Suppressor macrophage treated with lipopolysaccharide for 1 hour (primary cell): ENCODE measurements at places on chromosomes 5 and 9.

- peak; percentile 71 for DNase-seq
These were observed 4.9 kb upstream of the HRH2 start for GRCh38 chr5:175652741-175653663.

- peak; percentile 29 for DNase-seq
These were observed 35.8 kb downstream of the VLDLR start for GRCh38 chr9:2657427-2657826.

- DNase-seq = no peak
These were observed 19.2 kb downstream of the FAM240B start for GRCh38 chr9:38700695-38701094.

- peak; percentile 84 for DNase-seq
These were observed 61.5 kb downstream of the NR3C1 start for GRCh38 chr5:143341807-143342570.

GRCh38 chr5:50655067-50655809 is 11.2 kb upstream of the PARP8 start:
- no peak for DNase-seq

DNA sequence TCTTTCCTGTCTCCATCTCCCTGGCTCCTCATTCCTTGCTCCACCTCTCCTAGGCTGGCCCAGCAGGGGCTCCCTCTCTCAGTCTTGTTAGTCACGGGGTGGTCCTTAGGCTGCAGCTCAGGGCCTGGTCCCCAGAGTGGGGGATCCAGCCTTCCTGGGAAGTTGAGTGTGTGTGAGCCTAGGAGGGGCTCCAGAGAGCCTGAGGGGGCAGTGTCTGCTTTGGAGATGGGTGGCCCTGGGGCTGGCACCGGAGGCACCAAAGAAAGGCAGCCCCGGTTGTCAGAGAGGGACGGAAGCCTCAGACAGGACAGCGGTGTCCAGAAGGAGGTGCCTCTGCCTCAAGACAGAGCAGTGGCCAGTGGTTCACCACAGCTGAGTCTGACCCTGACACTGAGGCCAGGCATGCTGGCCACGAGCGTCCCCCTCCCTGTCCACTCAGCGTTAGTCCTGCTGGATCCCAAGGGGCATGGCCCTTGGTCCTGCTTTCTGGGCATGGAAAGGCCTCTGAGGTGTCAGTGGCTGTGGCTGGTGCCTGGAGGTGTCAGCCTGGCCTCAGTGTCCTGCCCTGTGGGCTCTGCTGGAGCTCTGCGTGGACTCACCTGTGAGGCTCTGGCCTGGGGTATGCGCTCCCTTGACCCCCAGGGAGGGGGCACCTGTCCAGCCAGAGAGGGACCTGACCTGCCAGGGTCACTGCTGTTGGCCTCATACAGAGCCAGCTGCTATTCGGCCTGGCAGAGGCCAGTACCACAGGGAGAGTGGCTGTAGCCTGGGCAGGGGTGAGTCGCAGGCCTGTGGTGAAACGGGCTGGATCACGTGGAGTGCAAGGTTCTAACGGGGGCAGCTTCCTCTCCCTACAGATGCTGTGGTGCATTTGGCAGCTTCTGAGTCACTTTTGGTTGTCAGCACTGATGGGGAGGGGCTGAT is 130.6 kb downstream of the CACNA1B start:
- no peak for DNase-seq

- DNase-seq = no peak
These were observed 92.6 kb downstream of the OSMR start for GRCh38 chr5:38938424-38938823.

GRCh38 chr5:1724822-1725602 is 74.6 kb downstream of the MRPL36 start:
- DNase-seq = no peak

- peak; percentile 46 for DNase-seq
These were observed 621 bp downstream of the SEC16A start for GRCh38 chr9:136482046-136482792.

DNA sequence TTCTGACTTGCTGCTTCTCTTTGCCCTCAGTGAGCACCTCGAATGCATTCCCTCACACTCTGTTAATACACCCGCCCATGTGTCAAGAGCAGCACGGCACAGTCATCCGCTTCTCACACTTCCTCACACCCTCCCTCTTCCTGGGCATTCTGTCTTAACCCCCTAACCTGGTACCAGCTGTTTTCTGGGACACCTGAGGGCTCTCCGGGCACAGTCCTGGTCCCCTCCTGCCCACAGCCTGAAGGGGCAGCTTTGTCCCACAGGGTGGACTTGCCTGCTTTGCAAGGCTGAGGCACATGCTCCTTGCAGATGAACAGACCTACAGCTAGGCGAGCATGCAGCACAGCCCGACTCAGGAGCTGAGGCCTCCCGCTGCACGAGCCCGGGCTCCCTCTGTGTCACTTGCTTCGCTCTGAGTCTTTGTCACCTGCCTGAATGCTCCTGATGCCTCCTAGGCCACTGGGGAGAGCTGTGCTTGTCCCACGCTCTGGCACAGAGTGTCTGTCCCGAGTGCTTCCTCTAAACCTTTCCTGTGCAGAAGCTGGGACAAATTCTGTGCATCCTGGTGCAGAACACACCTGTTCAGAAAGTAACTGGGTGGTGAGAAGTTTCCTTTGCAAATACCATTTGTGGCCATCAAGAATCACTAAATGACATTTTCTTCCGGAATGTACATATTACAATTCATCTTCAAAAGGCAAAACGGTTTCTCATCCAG is 47.8 kb downstream of the AHRR start:
- peak; percentile 54 for DNase-seq

- no peak for DNase-seq
These were observed 105.8 kb downstream of the EFNA5 start for GRCh38 chr5:107564931-107565372.

GRCh38 chr9:4259489-4259888 is 40.4 kb downstream of the GLIS3 start:
- no peak for DNase-seq

- no peak for DNase-seq
These were observed 166.4 kb downstream of the PRR16 start for GRCh38 chr5:120630550-120630949.

DNA sequence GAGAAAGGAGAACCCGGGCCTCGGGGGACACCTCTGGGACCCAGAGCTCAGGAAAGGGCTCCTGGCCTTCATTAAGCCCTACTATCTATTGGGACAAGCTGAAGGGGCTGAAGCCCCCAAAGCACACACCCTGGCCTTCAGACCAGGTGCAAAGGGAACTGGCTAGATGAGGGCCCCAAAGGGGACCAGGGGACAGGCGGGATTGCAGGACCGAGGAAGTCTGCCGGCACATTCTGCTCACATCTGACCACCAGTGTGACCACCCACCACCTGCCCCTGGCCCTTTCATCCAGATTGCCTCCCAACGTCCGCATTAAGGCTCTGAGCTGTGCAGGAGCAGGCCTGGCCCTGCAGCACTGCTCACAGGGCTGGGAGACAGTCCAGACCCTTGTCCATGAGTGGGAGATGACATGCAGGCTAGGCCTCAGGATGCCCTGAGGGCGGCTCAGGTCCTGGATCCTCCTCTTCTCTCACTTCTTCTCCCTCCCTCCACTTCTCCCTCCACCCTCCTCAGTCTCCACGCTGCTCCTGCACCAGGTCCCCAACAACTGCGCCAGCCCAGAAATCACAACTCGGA is 19.2 kb downstream of the PSD2 start:
- no peak for DNase-seq

DNA sequence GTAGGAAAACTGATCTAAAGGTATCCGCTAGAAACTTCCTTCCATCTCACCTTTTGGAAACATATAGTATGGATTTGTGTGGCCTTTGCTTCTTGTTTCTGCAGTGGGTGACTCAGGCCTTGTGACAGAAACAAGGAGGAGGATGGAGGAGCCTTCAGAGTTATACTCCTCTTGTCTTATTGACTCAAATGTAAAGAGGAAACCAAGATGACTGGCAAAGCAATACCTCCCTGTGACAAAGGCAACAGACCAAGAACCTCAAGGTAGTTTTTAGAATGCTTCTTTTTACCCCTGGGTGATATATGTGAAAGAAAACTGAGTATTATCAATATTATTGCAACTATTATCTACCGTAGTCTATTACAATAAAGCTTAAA is 123.3 kb upstream of the SLIT3 start:
- DNase-seq = no peak

GRCh38 chr9:127977009-127977883 is 3.5 kb downstream of the EEIG1 start:
- peak; percentile 47 for DNase-seq

- DNase-seq = no peak
These were observed 7.6 kb downstream of the SLC1A1 start for GRCh38 chr9:4497855-4498254.

DNA sequence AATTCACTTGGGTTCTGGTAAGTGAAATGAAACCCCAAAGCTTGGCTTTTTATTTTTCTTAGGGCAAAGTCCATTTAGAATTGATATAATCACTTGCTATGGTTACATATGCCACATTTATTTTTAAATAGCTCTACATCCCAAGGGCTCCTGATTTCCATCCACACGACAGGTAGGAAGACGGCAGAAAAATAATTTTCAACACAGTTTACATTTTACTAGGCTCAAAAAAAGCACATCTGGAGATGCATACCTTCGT is 95.0 kb upstream of the EFNA5 start:
- DNase-seq = no peak

DNA sequence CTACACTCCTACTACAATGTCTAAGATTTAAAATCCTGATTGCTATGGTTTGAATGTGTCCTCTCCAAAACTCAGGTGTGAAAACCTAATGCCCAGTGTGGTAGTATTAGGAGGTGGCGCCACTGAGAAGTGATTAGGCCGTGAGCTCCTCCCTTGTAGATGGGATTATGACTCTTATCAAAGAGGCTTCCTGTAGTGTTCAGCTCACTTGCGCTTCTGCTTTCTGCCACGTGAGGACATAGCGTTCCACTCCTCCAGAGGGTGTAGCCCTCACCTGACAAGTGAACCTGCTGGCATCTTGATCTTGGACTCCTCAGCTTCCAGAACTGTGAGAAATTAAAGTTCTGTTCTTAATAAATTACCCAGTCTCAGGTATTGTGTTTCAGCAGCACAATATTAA is 33.0 kb upstream of the WHRN start:
- no peak for DNase-seq

DNA sequence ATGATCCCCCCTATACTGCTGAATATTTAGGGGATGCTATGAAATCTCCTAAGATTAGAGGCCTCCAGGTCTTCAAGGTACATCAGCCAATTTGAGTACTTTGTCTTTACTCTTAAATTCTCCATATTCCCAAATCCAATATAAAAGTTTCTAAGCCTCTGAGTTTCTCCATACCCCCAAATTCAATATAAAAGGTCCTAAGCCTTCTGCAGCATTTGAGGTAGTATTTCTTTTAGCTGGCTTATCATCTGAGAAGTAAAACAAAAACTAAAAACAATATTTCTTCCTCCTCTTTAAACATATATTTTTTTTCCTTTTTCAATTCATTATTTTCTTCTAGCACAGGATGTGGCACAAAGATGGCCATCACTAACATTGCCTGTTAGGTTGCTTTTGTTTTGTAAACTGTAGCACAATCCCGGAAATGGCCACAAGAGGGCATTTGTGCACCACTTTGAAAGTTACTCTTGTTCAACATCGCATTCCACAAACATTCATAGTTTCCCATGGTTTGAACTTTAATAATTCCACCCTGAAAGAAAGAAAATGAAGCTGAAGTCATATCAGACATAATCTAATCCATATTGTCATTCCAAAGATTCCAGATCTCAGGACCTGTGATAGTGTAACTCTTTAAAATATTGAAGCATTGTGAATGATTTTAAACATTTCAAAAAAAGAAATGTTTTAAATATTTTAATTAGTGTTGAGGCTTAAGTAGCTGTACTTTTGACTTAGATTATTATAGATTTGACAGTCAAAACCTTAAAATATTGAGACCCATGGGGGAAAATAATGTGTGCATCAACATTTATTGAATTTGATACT is 21.0 kb upstream of the SCGB3A2 start:
- peak; percentile 77 for DNase-seq

DNA sequence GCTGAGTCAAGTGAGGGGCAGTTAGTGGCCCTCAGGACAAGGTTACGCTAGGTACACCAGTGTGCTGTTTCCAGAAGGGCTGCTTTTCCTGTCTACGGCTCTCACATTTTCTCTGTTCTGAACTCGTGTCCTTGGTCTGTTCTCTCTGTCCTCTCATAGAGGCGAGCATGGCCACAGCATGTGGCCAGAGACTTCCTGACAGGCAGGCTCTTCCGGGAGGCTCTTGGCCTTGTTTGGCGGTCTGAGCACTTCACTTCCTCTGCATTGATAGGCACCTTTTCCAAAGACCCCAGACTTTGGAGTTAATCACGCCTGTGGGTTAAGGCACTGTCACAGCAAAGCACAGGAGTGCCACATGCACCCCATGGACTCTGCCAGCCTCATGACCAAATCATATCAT is 1.2 kb downstream of the CKMT2 start:
- DNase-seq = no peak

DNA sequence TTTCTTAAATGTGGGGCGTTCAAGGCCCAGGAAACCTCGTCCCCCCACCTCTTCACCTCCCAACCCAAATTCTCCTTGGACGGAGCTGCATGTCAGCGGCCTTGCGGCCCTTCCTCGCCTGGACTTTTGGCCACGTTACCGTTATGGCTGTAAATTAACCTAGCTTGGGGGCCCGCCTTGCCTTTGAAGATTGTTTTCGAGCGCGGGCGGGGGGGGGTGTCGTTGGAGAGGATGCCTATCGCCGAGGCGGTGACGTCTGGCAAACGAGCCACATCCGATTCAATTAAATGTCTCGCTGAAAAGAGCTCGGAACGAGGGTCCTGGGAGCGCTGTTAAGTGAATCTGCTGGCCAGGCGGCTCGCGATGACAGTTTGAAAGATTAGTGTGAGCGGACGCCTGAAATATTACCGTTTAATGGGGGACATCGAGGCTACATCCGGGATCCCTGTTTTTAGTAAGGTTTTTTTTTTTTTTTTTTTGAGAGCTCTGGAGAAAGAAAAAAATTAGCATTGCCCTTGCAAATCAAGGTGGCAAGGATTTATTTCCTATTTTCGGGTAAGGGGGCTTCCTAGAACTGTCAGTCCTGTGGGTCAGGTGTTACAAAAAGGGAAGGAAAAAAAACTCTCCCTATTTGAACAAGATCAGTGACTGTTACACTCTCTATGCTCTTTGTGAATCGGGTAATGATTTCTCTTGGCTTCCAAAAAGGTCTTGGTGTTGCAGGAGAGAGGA is 2.3 kb upstream of the NKX2-5 start:
- DNase-seq = no peak

DNA sequence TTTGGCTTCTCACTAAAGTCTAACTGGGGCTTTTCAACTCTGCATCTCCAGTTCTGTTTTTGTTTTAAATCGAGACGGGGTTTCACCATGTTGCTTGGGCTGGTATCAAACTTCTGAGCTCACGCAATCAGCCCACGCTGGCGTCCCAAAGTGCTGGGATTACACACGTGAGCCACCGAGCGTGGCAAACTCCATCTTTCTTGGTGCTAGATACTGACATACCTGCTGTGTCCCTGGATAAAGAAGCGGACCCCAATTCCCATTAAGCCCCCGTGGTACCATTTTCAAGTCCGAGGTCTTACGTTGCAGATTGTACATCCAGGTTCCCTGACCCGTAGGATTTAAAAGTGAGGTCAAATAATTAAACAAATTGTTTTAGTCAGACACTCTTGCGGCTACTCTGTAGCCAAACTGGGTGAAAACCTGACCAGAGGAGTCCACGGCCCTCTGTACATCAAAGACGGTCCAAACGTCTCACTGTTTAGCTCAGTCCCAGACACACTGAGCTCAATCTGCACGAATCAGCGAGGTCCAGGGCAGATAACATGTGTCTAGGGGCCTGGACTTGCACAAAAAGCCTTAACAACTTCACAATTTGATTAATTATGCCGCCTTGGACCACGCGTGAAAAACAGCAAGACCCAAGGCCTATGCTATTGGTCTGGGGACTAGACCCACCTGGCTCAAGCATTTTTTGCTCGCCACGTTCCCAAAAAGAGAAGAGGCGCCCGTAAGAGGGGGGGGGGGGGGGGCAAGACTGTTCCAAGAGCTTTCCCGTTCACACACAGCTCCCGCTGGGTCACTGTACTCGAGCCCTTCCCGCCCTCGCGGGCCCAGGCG is 727 bp upstream of the DNAJA1 start:
- DNase-seq = no peak
